Mammary epithelial cell (primary cell): ENCODE measurements at places on chromosomes 1 and 21.

DNA sequence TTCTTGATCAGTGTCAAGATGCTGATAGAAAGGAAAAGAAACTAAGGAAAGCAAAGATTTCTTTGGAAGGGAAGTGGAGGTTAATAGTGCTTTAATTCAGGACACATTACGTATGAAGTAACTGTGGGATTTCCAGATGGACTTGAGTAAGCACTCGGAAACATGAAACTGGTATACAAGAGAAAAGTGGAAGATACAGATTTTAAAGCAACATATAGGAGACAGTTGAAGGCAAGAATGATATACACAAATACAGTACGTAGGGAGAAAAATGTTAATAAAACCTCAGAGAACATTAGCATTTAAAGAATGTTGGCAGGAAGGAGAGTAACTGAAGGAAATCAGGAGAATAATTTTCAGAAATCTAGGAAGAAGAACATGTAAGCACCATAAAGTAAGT, 730.9 kb upstream of the ADGRL2 start:
- DNase-seq = no peak

DNA sequence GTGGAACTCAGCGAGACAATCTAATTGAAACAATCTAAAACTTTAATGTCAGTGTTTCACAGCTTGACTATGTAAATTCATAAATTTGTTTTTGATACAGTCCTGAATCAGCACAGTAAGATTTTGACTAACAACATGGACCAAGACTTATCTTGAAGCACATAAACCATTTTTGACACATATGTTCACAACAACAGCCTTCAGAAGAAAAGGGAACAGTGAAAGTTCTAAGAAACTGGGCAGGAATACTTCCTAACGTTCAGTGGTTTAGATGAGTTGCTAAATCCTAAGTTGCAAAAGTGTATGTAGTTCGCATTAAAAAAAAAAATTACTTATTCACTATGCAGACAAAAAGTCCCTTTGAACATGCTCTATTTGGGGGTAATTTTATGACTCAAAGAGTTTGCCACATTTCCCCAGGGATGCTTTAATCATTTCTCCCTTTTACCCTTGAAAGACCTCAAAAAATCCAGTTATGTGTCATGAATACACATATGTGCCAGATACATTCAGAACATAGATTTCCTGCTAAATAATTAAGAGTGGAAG, 120.2 kb downstream of the MRPL39 start:
- DNase-seq = no peak

DNA sequence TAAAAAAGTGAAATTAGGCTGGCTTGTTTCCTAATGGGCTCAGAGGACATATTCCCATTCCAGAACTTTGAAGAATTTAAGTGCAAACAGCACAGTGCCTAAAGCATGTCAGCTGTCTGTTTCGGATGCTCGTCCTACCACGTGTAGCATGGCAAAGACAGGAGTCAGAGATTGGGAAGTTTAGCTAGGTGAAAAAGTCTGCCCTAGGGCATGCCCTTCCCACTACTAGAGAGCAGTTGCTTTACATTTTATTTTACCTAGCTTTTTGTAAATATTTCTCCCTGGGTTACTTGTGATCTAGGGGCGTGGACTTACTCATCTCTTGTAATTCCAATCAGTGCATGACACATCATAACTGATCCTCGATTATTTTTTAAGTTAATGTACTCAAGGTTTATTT, 111.1 kb downstream of the LMO4 start:
- DNase-seq = peak; percentile 14

DNA sequence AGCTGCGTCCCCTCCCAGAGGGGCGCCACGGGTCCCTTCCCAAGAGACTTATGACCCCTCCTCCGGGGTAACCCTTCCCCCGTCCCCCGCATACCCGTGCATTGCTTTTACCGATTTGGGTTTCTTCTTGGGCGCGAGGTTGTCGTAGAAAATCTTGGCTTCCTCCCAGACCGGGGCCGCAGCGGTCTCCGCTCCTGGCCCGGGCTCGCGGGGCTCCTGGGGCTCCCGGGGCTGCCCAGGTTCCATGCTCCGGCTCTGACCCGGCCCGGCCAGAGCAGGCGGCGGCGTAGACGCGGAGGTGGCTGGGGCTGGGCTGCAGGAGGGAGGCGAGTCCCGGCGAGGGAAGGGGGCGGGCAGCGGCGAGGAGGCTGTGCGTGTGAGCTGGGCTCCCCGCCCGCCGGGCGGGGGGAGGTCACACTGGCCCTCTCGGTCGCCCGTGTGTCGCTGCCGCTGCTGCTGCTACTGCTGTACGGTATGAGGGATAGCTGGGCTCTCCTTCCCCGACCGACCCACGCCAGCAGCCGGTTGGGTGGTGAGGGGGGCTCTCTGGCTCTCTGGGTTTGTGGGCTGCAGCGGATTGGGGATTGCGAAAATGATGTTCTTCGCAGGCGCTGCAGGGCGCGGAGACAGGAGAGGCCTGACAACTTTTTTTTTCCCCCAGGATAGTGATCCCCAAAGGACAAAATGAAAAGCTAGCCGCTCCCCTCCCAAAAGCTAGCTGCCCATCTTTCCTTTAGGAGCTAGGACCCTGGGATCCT, at the start of gene NT5C1A:
Gene NT5C1A, minus strand, starts transcription at position 315 of the 758 bp plus-strand sequence. Its CDS starts 69 bp downstream, at position 246.
- no peak for DNase-seq
